Germinal center (tissue), 1 donor: ENCODE measurements at places on chromosomes 16 and 17.

GRCh38 chr17:29732613-29733012 lies 109.9 kb upstream of the CORO6 start:
- no peak for DNase-seq

- DNase-seq: no peak
Observed at GRCh38 chr17:77786740-77787505, 171.6 kb upstream of the TNRC6C start.

GRCh38 chr17:81561494-81561885 lies 9.3 kb upstream of the FAAP100 start:
- no peak for DNase-seq

DNA sequence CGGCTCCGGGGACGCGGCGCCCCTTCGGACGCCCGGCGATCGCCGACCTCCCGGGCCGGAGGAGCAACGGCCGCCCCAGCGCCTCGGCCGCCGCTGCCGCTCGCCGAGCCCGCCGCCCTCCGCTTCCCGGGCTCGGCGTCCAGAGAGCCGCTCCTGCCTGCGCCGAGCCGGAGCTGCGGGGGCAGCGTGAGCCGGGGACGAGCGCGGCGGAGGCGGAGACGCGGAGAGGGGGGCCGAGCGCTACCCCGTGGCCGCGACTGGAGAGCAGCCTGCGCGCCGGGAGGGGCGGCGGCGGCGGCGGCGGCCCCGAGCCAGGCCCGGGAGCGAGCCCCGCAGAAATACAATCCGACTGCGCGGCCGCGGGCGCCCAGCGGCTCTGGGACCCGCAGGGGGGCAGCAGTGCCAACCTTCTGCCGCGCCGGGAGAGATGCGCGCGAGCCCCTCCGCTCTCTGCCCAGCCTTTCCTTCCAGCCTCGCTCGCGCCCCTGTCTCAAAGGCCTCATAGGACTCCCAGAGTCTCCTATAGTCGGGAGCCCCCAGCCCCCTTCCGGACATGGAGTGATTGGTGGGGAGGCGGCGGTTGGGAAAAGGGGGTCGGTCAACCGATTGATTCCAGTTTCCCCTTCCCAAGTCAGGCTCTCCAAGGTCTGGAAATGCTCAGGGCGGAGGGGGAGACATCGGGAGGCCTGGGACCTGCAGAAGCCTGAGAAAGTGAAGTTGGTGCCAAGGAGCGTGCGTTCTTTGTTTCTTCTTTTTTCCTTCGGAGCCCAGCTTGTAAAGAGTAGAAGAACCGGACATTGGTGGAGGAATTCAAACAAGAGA lies 1.0 kb upstream of the SDK2 start:
- peak; percentile 38 for DNase-seq

DNA sequence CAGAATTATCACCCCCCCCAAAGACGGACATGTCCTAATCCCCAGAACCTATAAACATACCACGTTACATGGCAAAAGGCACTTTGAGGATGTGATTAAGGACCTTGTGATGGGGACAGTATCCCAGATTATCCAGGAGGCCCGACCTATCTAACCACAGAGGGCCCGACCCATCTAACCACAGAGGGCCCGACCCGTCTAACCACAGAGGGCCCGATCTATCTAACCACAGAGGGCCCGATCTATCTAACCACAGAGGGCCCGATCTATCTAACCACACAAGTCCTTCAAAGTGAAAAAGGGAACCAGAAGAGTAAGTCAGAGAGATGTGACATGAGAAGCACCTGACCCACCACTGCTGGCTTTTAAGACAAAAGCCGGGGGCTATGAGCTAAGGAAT lies 56.8 kb downstream of the ANKFY1 start:
- no peak for DNase-seq

DNA sequence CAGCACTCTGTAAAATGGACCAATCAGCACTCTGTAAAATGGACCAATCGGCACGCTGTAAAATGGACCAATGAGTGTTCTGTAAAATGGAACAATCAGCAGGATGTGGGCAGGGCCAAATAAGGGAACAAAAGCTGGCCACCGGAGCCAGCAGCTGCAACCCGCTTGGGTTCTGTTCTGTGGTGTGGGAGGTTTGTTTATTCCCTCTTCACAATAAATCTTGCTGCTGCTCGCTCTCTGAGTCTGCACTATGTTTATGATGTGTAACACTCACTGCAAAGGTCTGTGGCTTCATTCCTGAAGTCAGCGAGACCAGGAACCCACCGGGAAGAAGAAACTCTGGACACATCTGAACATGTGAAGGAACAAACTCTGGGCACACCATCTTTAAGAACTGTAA lies 20.5 kb downstream of the TMEM100 start:
- no peak for DNase-seq

DNA sequence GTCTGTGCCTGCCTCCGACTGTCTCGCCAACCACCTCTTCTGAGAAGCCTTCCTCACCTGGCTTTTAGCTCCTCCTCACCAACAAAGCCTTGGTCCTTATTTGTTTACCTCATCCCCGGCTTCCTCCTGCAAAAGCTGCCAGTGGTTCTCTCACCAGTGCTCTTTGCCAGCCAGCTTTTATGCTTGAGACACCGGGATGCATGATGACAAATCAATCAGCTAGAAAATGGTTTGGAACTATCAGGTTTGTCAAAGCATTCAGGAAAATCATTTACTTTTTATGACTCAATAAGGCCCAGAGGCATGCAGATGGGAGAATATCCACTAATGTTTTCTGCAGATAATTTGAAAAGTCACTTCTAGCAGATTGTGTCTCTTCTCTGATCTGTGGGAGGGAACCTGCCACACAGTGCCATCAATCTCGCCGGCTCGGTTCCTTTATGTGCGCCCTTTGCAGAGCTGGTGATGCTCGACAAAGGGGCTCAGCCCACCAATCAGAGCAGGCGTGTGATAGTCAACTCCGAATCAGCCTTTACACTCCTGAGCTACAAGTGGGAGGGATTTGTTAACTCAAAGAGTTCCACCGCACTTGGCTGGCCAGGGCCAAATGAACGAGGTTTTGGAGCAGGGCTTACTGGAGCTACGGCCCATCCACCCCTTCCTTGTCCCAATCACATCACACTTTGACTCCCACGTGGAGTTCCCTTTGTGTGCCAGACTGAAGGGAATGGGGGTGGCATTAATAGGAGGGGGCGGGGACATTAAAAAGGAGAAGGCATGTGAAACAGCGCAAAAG lies 85.8 kb downstream of the MRC2 start:
- no peak for DNase-seq

DNA sequence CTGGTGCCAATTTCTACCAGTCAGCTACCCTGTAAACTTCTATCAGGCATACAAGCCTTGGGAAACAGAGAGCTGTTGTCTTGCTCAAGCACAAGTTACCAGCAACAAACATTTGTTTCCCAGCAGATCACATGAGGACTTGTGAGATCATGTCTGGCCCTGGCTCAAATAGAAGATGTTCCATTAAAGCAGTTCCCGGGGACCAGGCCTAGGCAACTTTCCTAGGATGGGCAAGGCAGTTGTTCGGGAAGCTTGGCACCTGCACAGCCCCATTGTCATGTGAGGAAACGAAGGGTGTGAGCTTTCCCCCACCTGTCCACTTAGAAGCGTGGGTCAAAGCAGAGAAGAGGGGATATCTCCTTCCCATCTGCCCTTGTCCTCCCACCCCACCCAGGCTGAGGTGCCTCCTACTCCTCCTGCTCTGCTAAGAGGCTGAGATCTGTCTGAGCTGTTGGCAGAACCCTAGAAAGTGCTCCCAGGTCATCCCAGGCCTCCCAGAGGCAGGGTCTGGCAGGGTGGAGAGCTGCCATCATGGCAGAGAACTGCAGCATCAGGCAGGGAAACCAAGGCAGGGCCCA lies 11.2 kb upstream of the SLC47A2 start:
- DNase-seq: no peak
